Amniotic stem cell (primary cell): ENCODE measurements at places on chromosomes 4 and X.
A peak's percentile ranks its signal among the peaks of the same experiment; 100 is the strongest.

DNA sequence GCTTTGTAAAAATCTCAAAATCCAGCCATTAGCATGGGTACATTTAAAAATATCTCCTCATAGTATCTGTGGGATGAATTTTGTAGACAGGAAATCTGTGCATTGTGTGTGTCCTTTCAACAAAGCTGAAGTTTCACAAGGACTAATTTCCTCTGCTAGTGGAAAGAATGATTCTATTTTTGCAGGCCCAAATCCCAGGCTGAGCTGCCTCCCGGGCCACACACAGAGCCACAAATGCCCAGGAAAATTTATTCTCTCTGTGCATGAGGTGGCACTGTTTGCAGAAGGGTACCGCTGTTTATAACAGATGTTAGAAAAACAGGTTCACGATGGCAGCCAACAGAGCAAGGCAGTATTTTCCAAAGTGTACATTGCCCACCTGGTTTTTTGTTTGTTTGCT, 11.0 kb upstream of the VCX3B start:
- DNase-seq, result no peak

DNA sequence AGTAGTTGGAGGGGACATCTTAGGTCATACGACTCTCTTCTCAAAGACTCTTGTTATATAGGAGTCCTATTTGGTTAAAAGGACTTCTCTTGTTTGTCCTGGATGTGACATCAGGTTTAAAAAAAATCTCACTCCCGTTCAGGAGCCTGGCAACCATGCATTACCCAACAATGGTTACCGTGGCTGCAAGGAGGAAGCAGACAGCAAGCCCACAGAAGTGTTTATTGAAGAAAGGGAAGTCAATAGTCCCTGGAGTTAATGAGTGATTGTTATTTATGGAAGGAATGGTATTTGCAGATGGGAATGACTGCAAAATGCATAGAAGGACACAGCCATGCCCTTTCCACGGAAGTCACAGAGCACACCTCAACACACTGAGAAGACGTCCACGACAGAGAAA, 75.9 kb upstream of the ENPP6 start:
- DNase-seq, result no peak

GRCh38 chr4:114252499-114252898, 273.1 kb upstream of the ARSJ start:
- DNase-seq, result no peak

DNA sequence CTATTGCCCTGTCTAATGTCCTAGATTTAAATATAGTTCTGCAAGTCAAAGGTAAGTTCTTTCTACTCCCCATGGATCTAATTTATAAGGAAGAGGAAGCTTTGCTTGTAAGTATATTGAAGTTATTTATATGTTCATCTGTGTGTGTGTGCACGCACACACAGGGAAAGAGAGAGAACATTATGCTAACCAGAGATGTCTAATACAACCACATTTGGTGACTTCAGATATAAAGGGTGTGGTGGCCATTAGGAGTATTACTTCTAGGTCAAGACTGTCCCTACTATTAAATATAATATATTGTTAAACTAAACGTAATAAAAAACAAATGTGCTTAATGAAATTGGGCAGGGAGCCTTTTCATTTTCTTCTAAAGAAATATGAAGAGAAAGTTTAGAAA, 4.1 kb downstream of the DCK start:
- no peak for DNase-seq

DNA sequence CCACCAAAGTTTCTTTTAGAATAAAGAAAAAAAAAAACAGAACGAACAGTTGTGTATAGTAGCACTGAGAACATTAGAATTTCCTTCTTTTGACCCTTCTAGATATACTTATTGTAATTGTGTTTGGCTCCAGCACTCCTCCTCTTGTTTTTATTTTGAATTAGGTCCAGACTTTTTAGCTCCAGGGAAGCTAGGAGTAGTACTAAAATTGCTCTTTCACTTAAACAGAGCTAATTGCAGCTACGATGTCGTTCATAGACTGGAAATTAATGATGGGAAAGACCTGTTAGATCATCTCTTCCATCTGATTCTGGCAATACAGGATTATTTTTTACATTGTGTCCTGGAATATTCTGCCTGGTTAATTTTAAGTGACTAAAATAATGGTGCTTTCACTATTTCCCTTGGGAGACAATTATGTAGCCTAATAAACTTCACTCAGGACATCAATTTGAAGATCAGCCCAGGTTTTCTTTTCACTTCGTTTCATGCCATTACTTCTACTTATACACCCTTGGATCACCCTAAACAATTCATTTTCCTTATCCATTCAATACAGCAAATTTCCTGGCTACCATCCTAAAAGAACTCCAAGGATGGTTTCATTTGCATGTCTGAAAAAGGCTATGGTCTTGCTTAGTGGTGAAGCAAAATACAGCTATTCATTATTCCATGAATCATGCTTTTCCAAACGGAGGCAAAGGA, 480.8 kb upstream of the TECRL start:
- DNase-seq, result no peak

- DNase-seq, result no peak
These were observed 69.2 kb downstream of the VCX3A start for GRCh38 chrX:6465756-6466155.

DNA sequence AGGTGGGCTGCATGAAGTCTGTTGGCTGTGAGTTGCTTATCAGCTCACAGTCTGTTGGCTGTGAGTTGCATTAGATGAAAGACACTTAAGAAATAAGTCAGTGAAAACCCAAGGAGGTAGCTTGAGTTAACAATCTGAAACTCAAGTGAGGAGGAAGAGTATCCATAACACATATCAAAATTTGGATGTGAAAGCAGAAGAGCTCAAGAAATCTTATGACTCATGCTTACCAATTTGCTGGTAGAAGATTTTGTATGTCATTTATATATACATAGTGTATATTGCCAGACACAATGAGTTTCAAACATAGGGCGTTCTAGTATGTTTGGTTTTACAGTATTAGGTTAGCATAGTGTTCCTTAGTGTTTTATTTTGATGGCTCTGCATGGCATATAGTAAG, 107.4 kb downstream of the DDIT4L start:
- no peak for DNase-seq

DNA sequence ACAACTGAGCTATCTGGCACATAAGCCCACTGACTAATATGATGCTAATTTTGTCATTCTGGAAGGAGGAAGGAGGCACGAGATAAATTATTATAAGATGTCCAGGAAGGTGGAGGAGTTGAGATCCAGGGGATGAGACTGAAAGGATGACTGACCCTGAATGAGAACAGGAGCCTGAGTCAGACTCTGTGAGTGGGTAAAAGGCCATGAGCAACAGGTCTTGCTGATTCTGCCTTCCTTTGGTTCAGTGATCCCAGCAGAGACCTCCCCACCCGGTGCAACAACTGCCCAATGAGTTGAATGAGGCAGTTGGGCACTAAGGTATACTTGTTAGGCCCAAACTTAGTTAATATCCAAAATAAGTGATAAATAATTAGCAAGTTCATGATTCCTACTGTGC, 238.1 kb upstream of the GPC4 start:
- no peak for DNase-seq

- no peak for DNase-seq
These were observed 69.5 kb downstream of the PCDH19 start for GRCh38 chrX:100340491-100341141.

DNA sequence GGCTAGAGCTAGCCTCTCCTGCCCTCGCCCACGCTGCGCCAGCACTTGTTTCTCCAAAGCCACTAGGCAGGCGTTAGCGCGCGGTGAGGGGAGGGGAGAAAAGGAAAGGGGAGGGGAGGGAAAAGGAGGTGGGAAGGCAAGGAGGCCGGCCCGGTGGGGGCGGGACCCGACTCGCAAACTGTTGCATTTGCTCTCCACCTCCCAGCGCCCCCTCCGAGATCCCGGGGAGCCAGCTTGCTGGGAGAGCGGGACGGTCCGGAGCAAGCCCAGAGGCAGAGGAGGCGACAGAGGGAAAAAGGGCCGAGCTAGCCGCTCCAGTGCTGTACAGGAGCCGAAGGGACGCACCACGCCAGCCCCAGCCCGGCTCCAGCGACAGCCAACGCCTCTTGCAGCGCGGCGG, at the start of gene AR:
Gene AR (plus strand): TSS at position 204 of the 400 bp plus-strand sequence. CDS start 1,126 bp downstream, outside the sequence.
- no peak for DNase-seq

DNA sequence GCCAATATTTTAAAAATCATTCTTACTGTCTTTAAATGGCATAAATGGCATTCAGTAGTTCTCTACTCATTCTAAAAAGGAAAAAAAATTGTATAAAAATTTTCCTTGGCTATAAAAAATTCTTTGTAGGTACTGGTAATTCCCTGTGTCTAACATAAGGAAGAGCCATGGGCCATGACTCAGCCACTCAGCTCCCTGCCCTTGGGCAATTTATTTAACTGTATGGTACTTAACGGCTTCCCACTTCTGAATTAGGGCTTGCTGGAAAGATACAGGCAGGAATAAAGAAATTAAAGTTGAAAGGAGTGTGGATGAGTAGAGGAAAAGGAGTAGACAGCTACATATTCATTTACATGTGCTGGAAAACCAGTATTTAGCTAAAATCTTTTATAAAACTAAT, 30.6 kb downstream of the ABHD18 start:
- DNase-seq, result peak; percentile 36

DNA sequence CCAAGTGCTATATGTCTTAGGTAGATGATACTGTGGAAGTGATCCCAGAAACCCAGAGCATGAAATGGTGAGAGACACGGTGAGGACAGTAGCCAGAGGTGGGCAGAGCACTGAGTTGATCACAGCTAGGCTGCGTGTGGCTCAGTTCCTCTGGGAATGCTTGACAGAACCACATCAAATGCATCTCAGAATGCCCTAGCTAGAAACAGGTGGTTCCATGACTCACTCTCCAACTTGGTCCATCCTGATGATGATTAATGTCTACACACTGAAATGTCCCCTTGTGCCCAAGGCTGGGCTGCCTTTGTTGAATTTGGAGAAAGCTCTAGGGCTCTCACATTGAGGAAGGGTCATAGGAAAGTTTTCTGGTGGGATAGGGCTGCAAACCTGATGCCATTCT, 113.6 kb downstream of the ZNF518B start:
- DNase-seq, result no peak

DNA sequence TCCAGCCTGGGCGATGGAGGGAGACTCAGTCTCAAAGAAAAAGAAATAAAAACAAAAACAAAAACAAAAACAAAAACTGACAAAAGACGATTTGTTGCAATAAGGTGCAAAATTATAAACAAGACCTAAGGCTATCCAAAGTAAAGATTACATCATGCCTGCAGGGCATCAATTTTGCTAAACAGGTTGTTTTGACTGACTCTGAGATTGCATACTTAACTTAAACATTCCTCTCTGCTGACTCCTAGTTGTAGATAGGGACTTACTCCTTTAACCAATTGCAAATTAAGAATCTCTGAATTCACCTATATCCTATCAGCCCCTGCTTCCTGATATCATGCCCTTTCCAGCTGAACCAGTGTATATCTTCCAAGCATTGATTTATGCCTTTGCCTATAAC, 2687.3 kb downstream of the PCDH7 start:
- DNase-seq, result no peak

DNA sequence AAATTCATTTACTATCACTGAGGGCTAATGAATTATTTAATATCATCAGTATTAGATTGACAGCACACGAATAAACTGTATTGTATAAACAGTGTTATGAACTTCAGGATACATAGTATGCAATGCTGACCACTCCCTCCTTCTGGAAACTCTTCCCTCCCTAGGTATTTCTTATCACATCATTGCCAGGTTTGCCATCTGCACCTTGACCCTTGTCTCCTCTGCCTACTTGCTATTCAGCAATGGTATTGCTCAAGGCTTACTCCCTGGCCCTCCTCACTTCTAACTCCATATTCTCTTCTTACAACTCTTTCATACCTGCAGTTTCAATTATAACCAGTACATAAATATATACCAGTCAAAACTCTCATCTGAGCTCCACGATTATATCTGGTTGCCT, 38.9 kb downstream of the ATP8A1 start:
- no peak for DNase-seq

- DNase-seq, result no peak
These were observed 90.4 kb upstream of the PJA1 start for GRCh38 chrX:69255441-69256290.

DNA sequence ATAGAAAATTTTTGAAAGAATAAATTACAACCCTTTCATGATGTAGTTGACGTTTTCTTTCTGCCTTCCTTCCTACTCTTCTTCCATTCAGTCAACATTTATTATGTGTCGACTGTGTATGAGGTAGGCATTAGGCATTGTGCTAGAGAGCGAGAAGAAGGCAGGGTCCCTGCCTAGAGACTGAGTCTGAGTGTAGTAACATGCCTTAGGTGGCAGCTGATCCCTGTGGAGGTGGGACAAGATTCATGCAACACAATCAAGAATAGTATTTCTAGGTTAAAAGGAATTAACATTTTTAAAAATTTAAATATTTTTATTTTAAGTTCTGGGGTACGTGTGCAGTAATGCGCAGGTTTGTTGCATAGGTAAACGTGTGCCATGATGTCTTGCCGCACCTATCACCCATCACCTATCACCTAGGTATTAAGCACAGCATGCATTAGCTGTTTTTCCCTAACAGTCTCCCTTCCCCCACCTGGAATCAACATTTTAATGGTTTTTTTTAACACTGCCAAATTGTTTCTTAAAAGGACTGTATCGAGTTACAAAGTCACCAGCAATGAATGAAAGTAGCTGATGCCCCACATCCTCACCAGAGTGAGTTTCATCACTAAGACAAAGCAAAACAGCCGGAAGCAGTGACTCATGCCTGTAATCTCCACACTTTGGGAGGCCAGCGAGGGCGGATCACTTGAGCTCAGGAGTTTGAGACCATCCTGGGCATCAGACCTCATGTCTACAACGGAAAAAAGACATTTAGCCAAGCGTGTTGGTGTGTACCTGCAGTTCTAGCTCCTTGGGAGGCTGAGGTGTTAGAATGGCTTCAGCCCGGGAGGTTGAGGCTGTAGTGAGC, 84.0 kb downstream of the WWC2 start:
- peak; percentile 50 for DNase-seq

DNA sequence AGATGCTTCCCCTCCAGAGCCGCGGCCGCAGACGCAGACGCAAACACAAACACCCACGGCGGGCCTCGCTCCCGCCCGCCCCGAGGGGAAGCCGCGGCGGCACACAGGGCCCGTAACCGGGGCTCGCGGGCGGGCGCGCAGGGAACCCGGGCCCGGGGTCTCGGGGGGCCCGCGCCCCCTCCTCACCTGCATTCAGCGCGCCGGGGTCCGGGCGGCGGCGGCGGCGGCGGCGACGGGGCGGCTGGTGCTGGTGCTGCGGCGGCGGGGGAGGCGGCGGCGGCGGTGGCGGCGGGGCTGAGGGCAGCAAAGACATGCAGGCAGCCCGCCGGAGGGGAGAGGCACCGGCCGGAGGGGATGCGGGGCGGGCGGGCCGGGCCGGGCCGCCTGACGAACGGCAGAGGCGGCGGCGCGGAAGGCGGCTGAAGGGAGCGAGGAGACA, 255 bp upstream of the CNOT6L start:
- no peak for DNase-seq
